WTC11 (cell line): ENCODE measurements at places on chromosomes 4 and X. TPM values are rescaled to one million over a fixed set of nuclear protein-coding genes. Genes with fewer than 3 reads are reported as not detected.

Gene LIMCH1
- total RNA-seq, result 0.66 to 0.92 TPM (median 0.80 TPM) in 3 replicates

Gene CCSER1
- total RNA-seq, result 0.71 to 1.1 TPM (median 0.87 TPM) in 3 replicates

Gene USP17L24
- total RNA-seq, result not detected in 3 replicates

Gene DCLK2
- total RNA-seq, result 0.17 to 0.21 TPM (median 0.18 TPM) in 3 replicates

Gene SCLT1
- 12.3 to 14.3 TPM (median 14.2 TPM) in 3 replicates for total RNA-seq

Gene MAGEE2
- 0.15 to 0.18 TPM in 2 of 3 replicates, not detected in the other for total RNA-seq

Gene XAGE2
- not detected in 3 replicates for total RNA-seq

Gene SSX4
- total RNA-seq, result 0.17 TPM in 1 of 3 replicates, not detected in the others

Gene UGT8
- 29.2 to 30.8 TPM (median 30.7 TPM) in 3 replicates for total RNA-seq

- no peaks in the 10 kb centered on the region for H3K27me3 ChIP-seq
- peaks cover 4% of the 10 kb centered on the region; the same call in 1 of the 2 replicates for H3K4me1 ChIP-seq
- no peak overlapping the region; the same call in 1 of the 2 replicates for H3K27ac ChIP-seq
- no peak for DNase-seq
These were observed 245.9 kb upstream of the GIMD1 start for GRCh38 chr4:106614441-106614840.

GRCh38 chrX:30874851-30875250, 14.2 kb downstream of the TAB3 start:
- no peak for DNase-seq
- peaks cover 21% of the 10 kb centered on the region for H3K4me1 ChIP-seq
- no peak overlapping the region for H3K4me3 ChIP-seq
- no peaks in the 10 kb centered on the region for H3K36me3 ChIP-seq
- H3K27me3 ChIP-seq, result no peaks in the 10 kb centered on the region
- H3K27ac ChIP-seq, result no peak overlapping the region; the same call in 1 of the 2 replicates

GRCh38 chr4:94413085-94413840, 38.5 kb upstream of the PDLIM5 start:
- DNase-seq, result no peak
- H3K27ac ChIP-seq, result no peak overlapping the region
- no peaks in the 10 kb centered on the region; the same call in 1 of the 2 replicates for H3K27me3 ChIP-seq
- no peak overlapping the region for H3K4me3 ChIP-seq
- H3K4me1 ChIP-seq, result peaks cover 27% of the 10 kb centered on the region

- peak overlapping the region; percentile 2; the same call in 1 of the 2 replicates for H3K27ac ChIP-seq
- no peaks in the 10 kb centered on the region for H3K27me3 ChIP-seq
- H3K4me3 ChIP-seq, result no peak overlapping the region
- H3K4me1 ChIP-seq, result peaks cover 51% of the 10 kb centered on the region
These were observed 1149.7 kb downstream of the STPG2 start for GRCh38 chr4:96993560-96993959.

- H3K36me3 ChIP-seq, result no peaks in the 10 kb centered on the region
- H3K4me1 ChIP-seq, result peaks cover 36% of the 10 kb centered on the region
- peak overlapping the region; percentile 98 for H3K27ac ChIP-seq
- no peaks in the 10 kb centered on the region for H3K27me3 ChIP-seq
- H3K4me3 ChIP-seq, result no peak overlapping the region; the same call in 1 of the 2 replicates
These were observed 55.0 kb upstream of the AP1S2 start for GRCh38 chrX:15909605-15910004.

- DNase-seq, result no peak
- H3K4me3 ChIP-seq, result no peak overlapping the region
- H3K36me3 ChIP-seq, result no peaks in the 10 kb centered on the region
- peaks cover 17% of the 10 kb centered on the region for H3K4me1 ChIP-seq
These were observed 113.5 kb downstream of the TSPAN5 start for GRCh38 chr4:98544818-98545414.

DNA sequence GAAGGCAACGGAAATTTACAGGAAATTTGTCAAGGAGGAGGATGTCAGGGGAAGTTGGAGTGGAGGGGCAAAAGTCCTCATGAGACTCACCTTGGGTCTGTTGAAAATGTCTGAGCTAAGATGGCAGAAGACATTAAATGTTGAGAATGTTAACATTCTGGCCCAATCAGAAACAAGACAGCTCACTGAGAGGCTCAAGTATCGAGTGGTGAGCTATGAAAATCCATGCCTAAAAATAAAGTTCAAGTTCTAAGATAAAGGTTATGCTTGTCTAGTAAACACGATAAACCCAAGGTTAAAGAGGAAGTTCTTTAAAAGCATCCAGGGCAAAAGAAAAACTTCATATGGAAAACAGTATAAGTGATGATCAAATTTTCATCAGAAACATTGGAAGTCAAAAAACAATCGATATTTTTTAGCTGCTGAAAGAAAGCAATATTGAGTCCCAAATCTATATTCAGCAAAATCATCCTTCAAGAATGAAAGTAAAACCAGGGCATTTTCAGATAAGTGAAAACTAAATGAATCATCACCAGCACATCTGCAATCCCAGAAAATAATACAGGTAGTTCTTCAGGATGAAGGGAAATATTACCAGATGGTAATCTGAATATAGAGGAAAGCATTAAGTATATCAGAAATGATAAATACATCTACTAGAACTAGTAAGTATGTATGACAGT, 462.4 kb downstream of the TLL1 start:
- H3K27ac ChIP-seq, result no peak overlapping the region
- peaks cover 6% of the 10 kb centered on the region; the same call in 1 of the 2 replicates for H3K36me3 ChIP-seq
- no peak for DNase-seq
- no peaks in the 10 kb centered on the region for H3K27me3 ChIP-seq
- H3K4me3 ChIP-seq, result no peak overlapping the region

GRCh38 chr4:172772781-172773180, 395.8 kb upstream of the GALNT7 start:
- no peak overlapping the region for H3K27ac ChIP-seq
- no peaks in the 10 kb centered on the region for H3K27me3 ChIP-seq
- DNase-seq, result no peak

GRCh38 chrX:118519411-118520215, 24.0 kb downstream of the DOCK11 start:
- H3K27me3 ChIP-seq, result no peaks in the 10 kb centered on the region
- no peak overlapping the region for H3K27ac ChIP-seq
- no peak for DNase-seq
- H3K36me3 ChIP-seq, result peaks cover 6% of the 10 kb centered on the region
- H3K4me3 ChIP-seq, result no peak overlapping the region

DNA sequence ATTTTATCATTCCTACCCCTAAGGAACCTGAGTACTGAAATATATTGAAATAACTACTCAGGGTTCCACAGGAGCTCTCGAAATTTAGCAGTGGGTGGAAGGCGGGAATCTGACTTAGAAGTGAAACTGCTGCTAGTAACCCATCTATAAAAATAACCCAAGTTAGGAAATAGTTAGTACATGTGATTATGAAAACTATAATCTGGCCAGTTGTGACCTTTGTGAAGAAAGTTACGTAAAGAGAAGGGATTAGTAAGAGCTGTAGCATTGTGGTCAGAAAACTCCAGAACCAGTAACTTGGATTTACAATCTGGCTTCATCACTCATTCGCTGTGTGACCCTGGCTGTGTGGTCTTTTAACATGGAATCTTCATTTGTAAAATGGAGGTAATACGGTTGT, 175.5 kb downstream of the RAPGEF2 start:
- no peaks in the 10 kb centered on the region; the same call in 1 of the 2 replicates for H3K36me3 ChIP-seq
- H3K27ac ChIP-seq, result no peak overlapping the region
- H3K4me3 ChIP-seq, result no peak overlapping the region
- no peak for DNase-seq
- H3K4me1 ChIP-seq, result peaks cover 13% of the 10 kb centered on the region

- no peak for DNase-seq
- no peak overlapping the region for H3K4me3 ChIP-seq
- H3K27me3 ChIP-seq, result no peaks in the 10 kb centered on the region
- H3K4me1 ChIP-seq, result no peaks in the 10 kb centered on the region; the same call in 1 of the 2 replicates
- H3K36me3 ChIP-seq, result no peaks in the 10 kb centered on the region
- H3K27ac ChIP-seq, result no peak overlapping the region
These were observed 164.7 kb downstream of the PCDH18 start for GRCh38 chr4:137367620-137368019.

DNA sequence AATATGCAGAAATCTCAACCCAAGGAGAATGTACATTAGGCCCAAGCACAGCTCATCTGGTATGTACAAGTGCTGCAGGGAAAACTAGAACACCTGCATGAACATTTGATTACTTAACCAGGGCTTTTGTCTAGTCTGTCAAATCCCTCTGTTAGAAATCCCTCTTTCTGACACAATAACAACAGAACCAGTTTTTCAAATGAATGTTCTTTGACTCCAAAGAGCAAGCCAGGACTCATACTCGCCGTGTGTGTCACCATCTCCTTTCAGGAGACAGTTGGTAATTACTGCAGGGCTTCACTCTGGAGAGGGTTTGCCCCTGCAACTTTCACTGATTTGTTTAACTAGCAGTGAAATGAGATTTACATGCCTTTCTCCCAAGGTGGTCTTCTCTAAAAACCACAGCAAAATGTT, 143.0 kb upstream of the FAM241A start:
- H3K4me3 ChIP-seq, result no peak overlapping the region
- H3K4me1 ChIP-seq, result peaks cover 10% of the 10 kb centered on the region
- H3K36me3 ChIP-seq, result no peaks in the 10 kb centered on the region
- DNase-seq, result no peak
- no peak overlapping the region for H3K27ac ChIP-seq

DNA sequence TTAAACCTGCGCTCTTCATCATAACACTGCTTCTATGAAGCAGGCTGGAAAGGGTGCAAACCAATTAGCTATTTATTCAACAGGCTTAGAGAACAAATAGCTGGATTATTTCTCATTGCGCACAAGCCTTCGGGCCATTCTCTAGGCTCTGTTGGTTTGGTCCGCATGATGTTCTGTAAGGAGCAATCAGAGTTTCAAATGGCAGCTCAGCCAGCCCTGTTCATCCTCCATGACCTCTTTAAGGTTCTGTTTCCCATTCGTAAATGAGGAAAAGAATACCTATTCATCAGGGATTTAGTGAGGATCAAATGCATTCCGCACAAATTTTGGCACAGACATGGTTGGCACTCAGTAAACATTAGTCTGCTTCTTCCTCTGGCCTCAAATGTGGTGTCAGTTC, 15.5 kb upstream of the GPM6A start:
- no peaks in the 10 kb centered on the region for H3K27me3 ChIP-seq
- H3K4me1 ChIP-seq, result peaks cover 17% of the 10 kb centered on the region
- no peak overlapping the region for H3K4me3 ChIP-seq
- no peak overlapping the region for H3K27ac ChIP-seq
- no peak for DNase-seq

DNA sequence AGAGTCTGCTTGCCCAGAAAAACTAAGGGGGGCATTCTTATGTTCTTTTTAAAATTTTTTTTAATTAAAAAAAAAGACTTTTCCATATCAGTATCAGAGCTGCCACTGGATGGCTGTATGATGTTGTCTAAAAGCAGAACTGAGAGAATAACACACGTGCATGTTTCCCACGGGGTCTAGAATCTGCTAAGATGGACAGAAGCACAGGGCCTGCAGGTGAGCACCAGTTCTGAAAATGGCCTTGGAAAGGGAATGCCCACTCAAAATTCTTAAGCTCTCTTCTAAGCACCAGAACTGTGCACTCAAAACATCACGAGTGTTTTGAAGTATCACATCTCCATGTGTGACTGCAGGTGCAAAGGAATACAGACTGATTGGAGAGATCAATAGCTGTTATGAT, 61.1 kb downstream of the ARAP2 start:
- H3K36me3 ChIP-seq, result no peaks in the 10 kb centered on the region
- H3K4me3 ChIP-seq, result no peak overlapping the region
- no peak for DNase-seq
- H3K27me3 ChIP-seq, result no peaks in the 10 kb centered on the region
- H3K4me1 ChIP-seq, result peaks cover 5% of the 10 kb centered on the region; the same call in 1 of the 2 replicates

- H3K27me3 ChIP-seq, result no peaks in the 10 kb centered on the region
- H3K27ac ChIP-seq, result no peak overlapping the region
- H3K4me3 ChIP-seq, result no peak overlapping the region
- DNase-seq, result no peak
These were observed 1.9 kb downstream of the UBL4A start for GRCh38 chrX:154484255-154485149.

DNA sequence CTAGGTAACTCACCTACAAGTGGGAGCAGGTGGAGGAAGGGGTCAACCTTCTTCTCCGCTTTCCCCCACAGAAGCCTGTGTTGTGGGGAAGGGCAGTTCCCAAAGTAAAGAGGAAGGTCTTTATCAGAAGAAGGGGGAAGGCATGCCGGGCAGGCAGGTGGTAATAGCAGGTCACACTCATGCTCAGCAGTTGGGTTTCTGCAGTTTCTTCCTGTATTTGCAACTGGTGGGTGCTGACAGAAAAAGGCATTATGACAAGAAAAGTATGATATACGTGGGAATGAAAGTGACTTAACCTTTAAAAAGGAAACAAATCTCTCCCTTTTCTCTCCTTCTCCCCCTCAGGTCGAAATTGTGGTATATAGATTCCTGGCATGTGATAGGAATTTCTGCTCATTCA, 3.7 kb downstream of the MTMR1 start:
- no peak for DNase-seq
- H3K27ac ChIP-seq, result no peak overlapping the region
- H3K27me3 ChIP-seq, result no peaks in the 10 kb centered on the region
- H3K36me3 ChIP-seq, result no peaks in the 10 kb centered on the region

- H3K27ac ChIP-seq, result no peak overlapping the region
- H3K4me1 ChIP-seq, result no peaks in the 10 kb centered on the region
- no peak for DNase-seq
- peaks cover 7% of the 10 kb centered on the region; the same call in 1 of the 2 replicates for H3K27me3 ChIP-seq
These were observed 28.1 kb downstream of the CLNK start for GRCh38 chr4:10656420-10656819.

GRCh38 chrX:19595043-19595677, 79.9 kb upstream of the MAP3K15 start:
- H3K4me1 ChIP-seq, result peaks cover 31% of the 10 kb centered on the region
- H3K27me3 ChIP-seq, result no peaks in the 10 kb centered on the region
- peak overlapping the region; percentile 27; the same call in 1 of the 2 replicates for H3K4me3 ChIP-seq
- no peak for DNase-seq

DNA sequence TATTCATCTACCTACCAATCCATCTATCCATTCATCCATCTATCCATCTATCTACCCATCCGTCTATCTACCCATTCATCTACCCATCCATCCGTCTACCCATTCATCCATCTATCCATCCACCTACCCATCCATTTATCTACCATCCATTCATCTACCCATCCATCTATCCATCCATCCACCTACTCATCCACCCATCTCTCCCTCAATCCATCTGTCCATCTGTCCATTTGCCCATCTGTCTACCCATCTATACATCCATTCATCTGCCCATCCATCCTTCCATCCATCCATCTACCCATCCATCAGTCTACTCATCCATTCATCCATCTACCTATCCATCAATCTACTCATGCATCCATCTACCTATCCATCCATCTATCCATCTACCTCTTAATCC, 126.8 kb upstream of the PSAPL1 start:
- no peaks in the 10 kb centered on the region for H3K36me3 ChIP-seq
- no peaks in the 10 kb centered on the region for H3K4me1 ChIP-seq
- H3K4me3 ChIP-seq, result no peak overlapping the region
- DNase-seq, result no peak
- no peaks in the 10 kb centered on the region for H3K27me3 ChIP-seq

DNA sequence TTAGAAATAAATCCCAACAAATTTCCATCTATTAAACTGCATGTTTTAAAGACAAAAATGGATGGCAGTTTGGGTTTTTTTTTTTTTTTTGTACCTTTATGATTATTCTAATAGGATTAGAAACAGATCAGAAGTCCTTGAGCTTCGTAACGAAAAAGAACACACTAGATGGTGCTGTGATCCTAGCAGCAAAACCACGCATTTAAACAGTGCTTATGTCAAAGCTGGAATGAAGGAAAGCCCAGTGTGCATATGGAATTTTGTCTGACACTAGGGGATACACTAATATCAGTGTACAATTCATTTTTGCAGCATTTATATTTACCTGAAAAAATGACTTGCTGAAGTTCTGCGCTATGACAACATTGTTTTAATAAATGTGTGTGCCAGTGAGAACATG, 229.1 kb downstream of the VEGFC start:
- no peak overlapping the region for H3K4me3 ChIP-seq
- no peaks in the 10 kb centered on the region for H3K4me1 ChIP-seq
- no peaks in the 10 kb centered on the region for H3K27me3 ChIP-seq

GRCh38 chr4:173343832-173344397, 9.8 kb upstream of the HMGB2 start:
- DNase-seq, result no peak
- peak overlapping the region; percentile 24; the same call in 1 of the 2 replicates for H3K4me3 ChIP-seq
- peak overlapping the region; percentile 81 for H3K27ac ChIP-seq
- H3K36me3 ChIP-seq, result 0 out of 2 replicates have a peak, but pooled peaks cover 3% of the 10 kb centered on the region
- no peaks in the 10 kb centered on the region for H3K27me3 ChIP-seq
